ENCODE measurements at places on chromosomes 12 and 14. TPM values are rescaled to one million over a fixed set of nuclear protein-coding genes. Genes with fewer than 3 reads are reported as not detected.

The NEUROD4 gene
- 7.3 TPM for total RNA-seq

The ACSM4 gene
- not detected for total RNA-seq

The GUCY2C gene
- not detected for total RNA-seq

DNA sequence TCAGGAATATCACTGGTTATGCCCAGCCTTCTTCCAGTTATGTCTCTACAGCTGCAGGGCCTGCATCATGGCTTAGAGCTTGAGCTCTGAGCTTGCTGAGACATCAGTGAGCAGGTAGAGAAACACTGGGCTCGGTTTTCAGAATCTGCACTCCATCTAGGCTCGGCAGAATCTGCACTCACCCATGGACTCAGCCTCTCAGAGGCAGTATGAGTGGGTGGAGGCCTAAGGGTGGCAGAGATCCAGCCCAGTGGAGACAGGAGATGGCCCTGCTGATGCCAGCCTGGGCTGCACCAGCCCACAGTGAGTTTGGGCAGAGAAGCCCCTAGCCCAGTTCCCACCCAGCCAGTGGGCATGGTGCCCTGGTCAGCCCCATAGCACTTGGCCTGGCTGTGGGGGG is 12.8 kb downstream of the KRT80 start:
- H3K36me3 ChIP-seq, result no peaks in the 10 kb centered on the region
- H3K4me3 ChIP-seq, result no peak overlapping the region
- H3K4me1 ChIP-seq, result peaks cover 4% of the 10 kb centered on the region
- H3K27me3 ChIP-seq, result no peaks in the 10 kb centered on the region
- DNase-seq, result no peak

- DNase-seq, result no peak
- H3K4me1 ChIP-seq, result peaks cover 21% of the 10 kb centered on the region
- no peak overlapping the region for H3K4me3 ChIP-seq
Measured at GRCh38 chr12:46209914-46210872, 58.6 kb downstream of the SLC38A1 start.

Data from neural crest cell (in vitro differentiated cells).